ENCODE measurements at places on chromosomes 7 and 10.

GRCh38 chr7:127189886-127190285 lies 62.9 kb downstream of the GRM8 start:
- DNase-seq, result no peak

- no peak for DNase-seq
Measured at GRCh38 chr10:63633677-63634487, 112.7 kb downstream of the REEP3 start.

- no peak for DNase-seq
Measured at GRCh38 chr10:128642023-128642422, 515.8 kb upstream of the MKI67 start.

DNA sequence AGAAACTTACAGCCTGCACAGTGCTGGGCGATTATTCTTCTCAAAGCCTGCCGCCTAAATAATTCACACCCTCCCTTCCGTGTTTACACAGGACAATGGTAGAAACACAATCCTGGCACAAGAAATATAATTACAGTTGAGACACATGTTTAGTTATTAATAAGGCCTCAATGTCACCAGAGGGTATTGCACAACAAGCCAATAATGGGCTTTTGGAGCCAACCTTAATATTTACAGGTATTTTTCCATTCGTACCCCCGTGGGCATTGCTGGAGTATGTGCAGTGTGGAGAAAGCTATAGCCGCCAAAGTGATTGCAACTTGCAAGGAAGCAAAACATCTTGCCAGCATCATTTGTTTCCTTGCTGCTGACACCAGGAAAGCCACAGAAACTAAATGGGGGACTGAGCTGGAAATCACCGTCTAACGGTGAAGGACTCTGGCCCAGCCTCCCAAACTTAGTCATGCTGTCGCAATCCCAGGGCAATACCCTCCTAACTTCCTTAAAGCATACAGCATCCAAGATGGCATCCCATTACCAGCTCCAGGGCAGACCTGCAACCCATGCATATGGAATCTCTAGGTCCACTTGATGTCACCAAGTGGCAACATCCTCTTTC lies 8.6 kb downstream of the CALN1 start:
- DNase-seq, result no peak

DNA sequence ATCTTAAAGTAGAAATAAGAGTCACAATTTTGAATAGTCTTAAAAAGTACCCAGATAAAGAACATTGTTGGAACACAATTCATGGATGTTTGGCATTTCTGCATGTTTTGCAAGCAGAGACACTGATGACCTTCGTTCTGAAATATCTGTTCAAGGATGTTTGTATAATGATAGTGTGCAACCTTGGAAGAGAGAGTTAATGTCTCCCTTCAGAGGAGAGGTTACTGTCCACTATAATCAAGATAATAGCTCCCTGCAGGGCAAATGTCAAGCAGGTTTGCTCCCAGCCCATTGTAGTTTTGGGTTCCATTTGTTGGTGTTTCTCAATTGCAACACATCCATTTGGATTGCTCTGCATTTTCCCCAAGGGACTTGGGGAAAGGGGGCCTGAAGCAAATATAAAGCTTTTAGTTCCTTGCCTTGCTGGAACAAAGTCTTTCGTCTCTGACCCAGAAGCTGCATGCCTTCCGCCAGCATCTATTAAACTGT lies 45.2 kb downstream of the COL1A2 start:
- DNase-seq, result no peak

DNA sequence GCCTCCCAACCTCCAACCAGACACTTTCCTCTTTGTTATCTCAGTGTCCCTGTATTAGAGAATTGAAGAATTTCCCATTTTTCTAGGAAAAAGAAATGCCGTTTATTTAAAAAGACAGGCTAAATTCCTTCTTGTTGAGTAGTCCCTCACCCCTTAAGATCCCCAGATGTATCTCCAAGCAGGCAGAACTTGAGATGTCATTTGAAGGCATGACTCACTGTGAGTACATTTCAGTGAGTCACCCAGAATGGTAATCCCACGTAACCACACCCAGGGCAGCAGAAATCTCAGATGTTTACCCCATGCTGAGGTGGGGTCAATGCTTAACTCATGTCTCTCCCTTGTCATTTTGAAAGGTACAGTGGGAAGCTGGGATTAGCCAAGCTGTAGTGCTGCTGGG lies 4.4 kb downstream of the ZNF655 start:
- DNase-seq, result no peak

DNA sequence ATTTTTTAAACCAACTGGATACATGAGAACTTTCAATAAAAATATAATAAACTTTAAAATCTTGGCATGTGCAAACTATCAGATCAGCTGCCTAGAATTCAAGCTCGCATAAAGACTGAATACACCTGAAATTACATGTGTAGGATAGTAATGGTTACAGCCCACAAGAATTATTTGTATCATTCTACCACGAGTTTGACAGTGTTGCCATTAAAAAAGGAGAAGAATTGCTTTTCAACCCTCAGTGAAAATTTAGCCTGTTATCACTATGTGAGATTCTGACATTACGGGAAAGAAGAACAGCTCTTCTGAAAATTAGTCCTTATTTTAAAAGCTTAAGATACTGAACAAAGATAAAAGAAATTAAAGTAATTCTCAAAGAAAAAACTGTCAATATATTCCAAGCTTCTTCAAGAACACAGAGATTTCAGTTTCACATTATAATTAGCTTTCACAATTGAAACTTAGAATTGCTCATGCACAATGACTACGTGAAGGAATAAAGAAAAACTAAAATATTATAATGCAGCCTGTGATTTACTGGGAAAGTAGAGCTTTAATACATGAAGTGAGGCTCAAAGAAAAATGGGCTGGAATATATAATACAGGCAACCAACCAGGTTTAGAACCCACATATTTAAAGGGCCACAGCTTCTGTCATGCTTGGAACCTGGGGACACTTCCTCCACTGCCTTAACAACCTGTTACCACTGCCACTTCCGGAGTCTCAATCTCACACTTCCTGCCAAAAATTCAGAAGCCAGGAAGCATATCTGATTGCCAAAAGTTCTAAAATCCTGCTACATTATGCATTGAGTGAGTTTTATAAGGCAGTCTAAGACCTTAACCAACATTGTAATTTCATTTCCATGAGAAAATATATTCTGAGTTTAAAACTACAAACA lies 23.2 kb downstream of the TPK1 start:
- DNase-seq, result no peak

DNA sequence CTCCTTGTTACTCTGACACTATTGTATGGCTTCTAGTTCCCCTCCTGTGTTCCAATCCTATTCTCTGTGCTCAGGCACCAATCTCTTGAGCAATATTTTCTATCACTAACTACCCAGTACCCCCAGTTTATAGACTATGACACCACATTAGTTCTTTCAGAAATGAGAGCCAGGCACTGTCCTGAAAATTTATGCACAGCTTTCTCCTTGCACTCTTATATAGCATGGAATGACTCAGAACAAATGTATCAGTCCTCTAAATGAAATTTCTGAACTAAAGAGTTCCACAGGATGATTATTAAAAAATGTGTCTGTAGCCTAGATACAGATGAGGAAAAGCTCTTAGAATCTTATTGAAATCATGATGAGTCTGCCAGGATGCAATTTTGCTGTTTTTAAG lies 489.9 kb downstream of the XPNPEP1 start:
- DNase-seq, result no peak

DNA sequence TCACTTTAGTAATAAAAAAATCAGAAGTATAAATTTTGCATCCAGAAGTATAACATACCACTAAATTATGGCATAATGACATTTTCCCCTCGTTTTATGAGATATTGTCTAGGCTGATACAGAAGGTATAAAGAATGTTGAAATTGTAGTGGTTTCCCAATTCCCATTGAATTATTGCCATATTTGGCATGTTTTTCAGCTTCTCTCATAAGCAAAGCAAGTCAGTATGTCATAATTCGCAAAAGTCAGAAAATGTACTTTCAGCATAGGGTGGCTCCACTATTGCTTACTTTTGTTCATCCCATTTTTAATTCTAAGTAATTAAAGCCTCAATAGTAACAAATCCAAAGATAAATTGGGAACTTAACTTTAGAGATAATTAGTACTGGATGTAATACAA lies 19.7 kb upstream of the PTPRZ1 start:
- DNase-seq, result no peak

Measured in GM12864 (cell line).